Hippocampal formation (tissue), 2 donors: ENCODE measurements at places on chromosomes 6 and 20.

- DNase-seq: no peak
Measured at GRCh38 chr20:63223121-63223825, 7.3 kb upstream of the YTHDF1 start.

DNA sequence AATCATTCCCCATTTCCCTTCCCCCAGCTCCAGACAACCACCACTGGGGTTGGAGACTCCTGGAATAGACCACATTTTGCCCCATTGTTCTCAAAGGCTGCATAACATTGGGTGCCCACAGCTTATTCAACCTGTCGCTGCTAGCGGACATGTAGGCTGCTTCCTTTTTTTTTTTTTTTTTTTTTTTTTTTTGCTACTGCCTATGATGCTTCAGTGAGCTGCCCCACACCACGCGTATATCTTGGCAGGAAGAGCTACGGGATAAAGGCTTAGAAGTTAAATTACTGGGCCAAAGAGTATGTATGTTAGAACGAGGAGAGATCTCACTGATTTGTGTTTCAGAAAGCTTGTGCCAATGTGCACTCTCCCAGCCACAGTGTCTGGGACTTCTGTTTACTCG, 7.0 kb downstream of the LBP start:
- DNase-seq: peak; percentile 3

DNA sequence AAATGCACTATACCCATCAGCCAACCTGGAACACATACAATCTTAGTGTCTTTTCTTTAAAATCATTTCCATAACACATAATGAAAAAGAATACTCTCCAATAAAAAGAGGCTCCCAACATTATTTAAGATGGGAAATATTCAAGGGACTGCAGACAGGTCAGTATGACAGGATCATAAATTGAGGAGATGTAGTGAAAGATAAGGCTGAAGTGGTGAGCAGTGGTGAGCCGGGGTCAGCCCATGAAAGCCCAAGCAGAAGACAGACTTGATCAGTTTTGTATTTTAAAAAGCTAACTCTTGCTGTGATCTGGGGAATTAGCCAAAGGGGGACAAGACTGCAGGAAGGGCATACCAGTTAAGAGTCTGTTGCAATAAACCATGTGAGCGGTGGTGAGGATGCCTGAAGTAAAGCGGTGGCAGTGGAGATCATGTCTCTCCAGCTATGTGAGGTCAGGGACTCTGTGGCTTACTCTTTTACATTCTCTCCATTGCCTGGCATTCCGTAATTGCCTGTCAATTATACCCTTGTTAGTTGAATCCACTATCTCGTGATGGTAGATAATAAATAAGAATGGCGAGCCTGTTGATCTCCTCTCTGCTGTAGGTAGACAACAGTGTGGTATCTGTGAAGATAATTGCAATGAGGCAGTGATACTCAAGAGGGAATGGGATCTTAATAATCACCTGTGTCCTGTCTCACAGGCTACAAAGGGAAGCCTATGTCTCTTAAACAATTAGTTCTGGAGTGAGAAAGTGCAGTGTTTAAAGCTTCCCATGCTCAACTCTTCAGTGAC, 97.4 kb downstream of the FILIP1 start:
- no peak for DNase-seq

DNA sequence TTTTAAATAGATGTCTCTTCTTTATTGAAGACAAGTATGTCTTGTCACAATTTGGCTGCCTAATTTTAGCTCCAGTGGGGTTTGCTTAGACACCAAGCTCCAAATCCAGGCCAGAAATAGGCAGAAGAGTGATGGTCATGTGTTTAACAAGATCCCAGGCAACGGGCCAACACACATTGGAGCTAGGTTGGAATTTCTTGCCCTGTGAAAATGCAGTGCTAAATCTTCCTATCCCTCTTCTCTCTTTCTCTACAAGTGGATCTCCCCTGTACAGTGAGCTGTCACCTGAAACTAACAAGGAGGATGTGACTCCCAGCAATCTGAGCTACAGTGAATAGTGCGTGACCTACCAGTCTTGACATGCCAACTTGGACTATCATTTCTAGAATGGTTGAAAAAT, 65.3 kb upstream of the VGLL2 start:
- no peak for DNase-seq

DNA sequence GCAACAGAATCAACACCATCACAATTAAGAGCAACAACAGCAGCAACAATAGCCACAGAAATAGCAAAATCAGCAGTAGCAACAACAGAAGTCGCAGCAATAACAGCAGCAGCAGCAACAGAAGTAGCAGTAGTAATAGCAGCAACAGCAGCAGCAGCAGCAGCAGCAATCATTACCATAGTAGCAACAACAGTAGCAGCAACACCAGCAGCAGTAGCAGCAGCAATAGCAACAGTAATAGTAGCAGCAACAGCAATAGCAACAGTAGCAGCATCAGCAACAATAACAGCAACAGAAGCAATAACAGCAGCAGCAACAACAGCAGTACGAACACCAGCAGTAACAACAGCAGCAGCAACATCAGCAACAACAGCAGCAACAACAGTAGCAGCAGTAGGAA, 39.8 kb downstream of the SLC22A2 start:
- no peak for DNase-seq

DNA sequence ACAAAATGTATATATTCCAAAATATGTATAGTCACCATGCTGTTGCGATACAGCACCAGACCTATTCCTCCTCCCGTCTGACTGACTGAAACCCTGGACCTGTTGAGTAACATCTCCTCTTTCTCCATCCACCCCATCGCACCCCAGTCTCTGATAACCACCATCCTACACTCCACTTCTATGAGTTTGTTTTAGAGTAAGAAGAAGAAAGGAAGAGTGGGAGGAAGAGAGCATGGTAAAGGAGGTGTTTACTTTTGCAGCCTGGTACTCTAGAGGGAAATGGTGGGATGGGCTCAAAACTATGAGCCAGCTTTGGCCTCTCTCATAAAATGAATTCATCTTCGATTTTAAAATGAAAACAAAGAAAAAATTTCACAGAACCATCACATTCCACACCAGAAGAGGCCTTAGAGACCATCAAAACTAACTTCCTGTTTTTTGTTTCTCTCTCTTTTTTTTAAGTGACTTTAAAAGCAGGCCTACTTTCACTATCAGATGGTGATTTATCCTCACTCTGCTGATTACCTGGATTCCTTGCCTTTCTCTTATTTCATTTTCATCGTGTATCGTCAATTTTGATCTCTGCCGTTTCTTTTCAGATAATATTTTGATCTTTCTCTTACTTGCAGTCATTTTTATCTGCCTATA, 16.8 kb upstream of the FUCA2 start:
- no peak for DNase-seq

- DNase-seq: no peak
Measured at GRCh38 chr20:44231713-44232468, 15.2 kb upstream of the GDAP1L1 start.

DNA sequence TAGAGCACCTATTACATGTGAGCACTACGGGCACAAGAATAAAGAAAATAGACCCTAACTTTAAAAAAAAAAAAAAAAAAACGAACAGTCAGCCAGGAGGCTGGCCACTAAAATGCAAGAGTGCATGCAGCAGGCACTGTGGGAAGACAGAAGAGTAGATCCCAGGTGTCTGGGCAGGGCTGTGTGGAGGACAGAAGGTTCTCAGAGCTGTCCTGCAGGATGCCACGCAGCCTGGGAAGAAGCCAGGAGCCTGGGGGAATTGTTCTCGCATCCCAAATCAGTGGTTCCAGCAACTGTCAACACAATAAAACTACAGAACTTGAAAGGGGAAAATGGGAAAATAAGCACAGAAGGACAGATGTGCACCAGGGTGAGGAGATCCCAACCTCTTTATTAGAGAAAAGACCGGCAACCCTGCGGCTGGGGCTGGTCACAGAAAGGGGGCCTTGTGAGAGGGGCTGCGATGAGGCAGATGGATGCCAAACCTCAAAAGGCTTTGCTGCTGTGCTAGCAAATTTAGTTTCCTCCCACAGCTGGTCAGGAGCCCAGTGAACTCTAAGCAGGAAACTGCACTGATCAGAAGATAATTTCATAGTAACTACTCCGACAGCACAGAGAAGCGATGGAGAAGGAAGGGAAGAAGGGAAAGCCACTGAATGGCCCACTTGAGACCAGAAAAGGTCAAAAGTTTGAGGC, 30.9 kb downstream of the MAP3K5 start:
- DNase-seq: no peak

DNA sequence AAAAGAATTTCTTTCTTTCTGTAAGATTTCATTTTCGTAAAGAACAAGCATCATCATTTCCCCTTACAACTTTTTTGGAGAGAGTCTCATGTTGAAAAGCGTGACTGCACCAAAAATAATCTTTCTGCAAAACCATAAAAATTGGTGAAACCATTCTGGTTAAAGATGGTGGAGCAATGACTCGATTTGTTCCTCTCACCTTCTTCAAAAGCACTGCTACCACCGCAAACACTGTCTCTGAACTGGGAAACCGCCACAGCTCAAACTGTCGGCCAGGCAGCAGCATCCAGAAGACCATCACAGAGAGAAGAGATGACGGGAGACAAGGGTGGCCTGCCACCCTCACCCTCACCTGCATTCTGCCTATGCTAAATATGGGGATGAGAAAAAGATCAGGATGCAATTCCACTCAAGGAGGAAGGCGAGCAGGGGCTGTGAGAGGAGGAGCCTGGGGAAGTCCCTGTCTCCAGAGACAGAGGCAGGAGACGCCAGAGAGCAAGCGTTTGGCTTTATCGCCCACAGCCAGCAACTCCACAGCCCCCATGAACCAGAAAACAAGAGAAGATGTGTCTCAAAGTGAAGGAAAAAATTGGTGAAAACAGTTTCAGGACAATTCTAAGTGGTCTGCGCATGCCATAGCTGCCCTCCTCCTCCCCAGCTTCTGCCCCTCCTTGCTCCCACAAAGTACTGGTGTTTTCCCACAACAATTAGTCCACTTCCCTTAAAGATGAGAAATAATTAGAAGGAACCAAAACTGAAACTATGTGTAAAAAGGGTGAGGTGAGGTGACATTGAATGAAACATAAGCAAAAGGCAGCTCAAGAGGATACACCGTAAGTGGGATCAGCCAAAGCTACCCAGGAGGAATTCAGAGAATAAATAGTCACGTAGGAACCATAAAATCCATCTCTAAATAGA, 255.5 kb downstream of the KIF16B start:
- no peak for DNase-seq
